Activated naive CD8-positive, alpha-beta T cell treated with anti-CD3 and anti-CD28 coated beads for 36 hours (primary cell): ENCODE measurements at places on chromosomes 4 and X. TPM values are rescaled to one million over a fixed set of nuclear protein-coding genes. Genes with fewer than 3 reads are reported as not detected.

DNA sequence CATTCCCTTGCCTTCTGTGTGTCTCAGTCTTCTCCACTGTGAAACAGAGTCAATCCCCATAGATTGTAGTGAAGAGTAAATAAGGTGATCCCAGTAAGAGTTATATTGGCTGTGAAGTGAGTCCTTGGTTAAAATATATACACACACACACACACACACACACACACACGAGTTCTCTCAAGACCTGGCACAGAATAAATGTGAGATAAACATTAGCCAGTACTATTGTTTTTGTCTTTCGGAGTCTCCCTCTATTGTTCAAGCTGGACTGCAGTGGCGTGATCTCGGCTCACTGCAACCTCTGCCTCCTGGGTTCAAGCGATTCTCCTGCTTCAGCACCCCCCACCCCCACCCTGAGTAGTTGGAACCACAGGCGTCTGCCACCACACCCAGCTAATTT is 44.8 kb upstream of the FAM156A start:
- no peak for DNase-seq

PRICKLE3 gene
- 16.3 TPM for total RNA-seq

DNA sequence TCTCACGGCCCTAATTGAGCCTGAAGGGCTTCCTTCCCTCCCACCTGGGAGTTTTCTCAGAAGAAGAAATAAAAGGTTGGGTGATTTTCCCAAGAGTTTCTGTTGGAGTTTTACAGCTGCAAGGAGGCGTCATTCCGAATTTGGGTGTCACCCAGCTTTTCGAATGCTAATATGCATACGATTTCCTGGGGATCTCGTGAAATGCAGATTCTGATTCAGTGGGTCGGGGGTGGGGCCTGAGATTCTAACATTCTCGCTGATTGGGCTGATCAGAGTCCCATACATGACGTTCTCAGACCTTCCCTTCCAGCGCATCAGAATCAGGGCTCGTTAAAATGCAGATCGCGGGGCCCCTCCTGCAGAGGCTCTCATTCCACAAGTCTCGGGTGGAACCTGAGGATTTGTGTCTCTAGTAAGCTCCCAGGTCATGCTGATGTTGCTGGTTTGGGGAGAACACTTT is 125.8 kb upstream of the STX18 start:
- no peak for DNase-seq

DNA sequence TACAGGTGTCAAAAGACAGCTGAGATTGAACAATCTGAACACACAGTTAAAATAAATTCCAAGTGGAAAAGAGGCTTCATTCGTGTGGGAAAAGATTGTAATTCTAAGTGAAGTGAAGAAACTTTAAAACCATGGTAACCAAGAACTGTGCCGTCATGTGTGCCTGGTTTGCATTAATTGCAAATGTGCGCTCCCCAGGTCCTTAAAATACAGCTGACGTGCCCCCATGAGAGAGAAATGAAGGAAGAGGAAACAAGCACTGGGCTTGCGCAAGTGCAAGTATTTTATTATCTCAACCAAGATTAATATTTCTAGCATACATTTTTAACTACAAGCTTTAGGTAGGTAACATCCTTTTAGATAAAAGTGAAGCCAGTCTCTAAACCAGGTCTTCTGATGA is 92.5 kb downstream of the PARM1 start:
- DNase-seq, result no peak

DNA sequence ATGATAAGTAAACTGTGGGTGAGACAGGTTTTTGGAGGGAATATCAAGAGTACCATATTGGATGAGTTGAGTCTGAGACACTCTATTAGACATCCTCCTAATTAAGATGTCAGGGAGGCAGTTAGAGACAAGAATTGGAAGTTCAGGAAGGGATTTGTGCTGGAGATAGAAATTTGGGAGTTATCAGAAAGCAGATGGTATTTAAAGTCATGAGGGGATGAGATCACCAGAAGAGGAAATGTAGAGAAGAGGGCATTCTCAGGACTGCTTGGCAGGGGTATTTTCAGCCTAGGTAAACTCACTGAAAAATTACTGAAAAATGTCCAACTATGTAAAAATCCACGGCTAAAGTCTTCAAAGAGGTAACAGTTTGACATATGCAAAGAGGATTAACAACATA is 161.6 kb upstream of the PGRMC2 start:
- DNase-seq, result no peak

GRCh38 chrX:68898598-68898997 is 69.8 kb downstream of the EFNB1 start:
- DNase-seq, result no peak

GRCh38 chr4:122865425-122865824 is 38.8 kb downstream of the FGF2 start:
- no peak for DNase-seq

FAM47E gene
- not detected for total RNA-seq

TSC22D3 gene
- total RNA-seq, result 29.7 TPM

GRCh38 chr4:118974758-118975157 is 86.1 kb downstream of the SYNPO2 start:
- DNase-seq, result no peak

- DNase-seq, result no peak
Observed at GRCh38 chr4:26573389-26573794, 10.5 kb upstream of the TBC1D19 start.

GRCh38 chrX:19955306-19955705 is 35.6 kb downstream of the BCLAF3 start:
- no peak for DNase-seq

GRCh38 chr4:36772154-36772516 is 472.4 kb upstream of the NWD2 start:
- DNase-seq, result no peak

GRCh38 chr4:61003301-61003700 is 196.8 kb upstream of the ADGRL3 start:
- DNase-seq, result no peak

DNA sequence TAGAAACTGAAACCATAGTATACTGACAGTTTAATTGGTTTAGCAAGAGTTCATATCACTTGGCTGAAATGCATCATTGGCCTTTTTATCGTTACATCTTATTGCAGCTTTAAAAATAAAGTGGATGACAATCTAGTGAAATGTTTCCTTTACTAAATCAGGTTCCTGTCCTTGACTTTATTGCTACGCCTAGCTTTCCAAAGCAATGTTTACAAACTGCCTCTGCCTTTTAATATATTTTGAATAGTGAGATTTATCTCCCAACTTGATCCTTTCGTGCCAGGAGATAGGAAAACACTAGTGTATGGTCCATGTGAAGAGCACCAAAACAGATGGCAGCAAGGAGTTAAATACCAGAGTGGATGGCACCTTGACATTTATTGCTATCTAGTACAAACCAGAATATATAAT is 67.0 kb downstream of the GPC3 start:
- no peak for DNase-seq

DNA sequence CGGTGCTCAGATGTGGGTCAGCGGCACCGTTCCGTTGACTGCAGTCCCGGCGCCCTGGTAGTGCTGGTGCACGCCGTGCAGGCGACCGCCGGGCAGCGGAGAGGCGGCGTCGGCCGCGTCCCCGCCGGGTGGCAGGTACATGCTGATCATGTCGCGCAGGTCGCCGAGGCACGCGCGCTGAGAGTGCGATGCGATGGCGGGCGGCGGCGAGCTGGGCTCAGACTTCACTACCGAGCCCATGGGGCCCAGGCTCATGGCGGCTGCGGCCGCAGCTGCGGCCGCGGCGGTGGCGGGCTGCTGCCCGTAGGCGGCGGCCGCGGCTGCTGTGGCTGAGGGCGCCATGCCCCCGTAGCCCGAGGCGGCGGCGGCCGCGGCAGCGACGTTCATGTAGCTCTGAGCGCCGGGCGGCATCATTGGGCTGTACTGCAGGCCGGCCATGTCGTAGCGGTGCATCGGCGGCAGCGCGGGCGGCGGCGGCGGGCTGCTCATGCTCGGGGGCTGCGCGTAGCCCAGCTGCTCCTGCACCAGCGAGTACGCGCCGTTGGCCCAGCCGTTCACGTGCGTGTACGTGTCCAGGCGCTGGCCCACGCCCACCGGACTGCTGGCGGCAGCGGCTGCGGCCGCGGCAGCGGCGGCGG is 1.0 kb downstream of the SOX3 start:
- DNase-seq, result no peak

GRCh38 chr4:15585331-15585730 is 69.8 kb downstream of the FBXL5 start:
- no peak for DNase-seq

DNA sequence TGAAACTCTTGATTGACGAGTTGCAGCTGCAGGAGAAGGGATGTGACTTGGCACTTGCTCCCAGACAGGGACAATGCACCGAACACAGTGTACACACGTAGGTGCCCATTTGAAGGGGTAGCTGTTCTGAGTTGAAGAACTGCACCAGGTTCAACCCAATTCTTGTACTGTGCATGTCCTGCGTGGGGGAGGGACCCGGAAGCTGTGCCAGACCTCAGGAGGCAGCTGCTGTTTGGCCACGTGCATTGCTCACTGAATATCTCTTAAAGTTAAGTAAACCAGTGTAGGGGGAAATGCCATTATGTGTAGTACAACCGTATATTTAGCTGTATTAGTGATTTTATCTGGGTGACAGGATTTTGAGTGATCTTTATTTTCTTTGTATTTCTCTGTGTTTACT is 12.0 kb upstream of the RBBP7 start:
- DNase-seq, result peak; percentile 9

DNA sequence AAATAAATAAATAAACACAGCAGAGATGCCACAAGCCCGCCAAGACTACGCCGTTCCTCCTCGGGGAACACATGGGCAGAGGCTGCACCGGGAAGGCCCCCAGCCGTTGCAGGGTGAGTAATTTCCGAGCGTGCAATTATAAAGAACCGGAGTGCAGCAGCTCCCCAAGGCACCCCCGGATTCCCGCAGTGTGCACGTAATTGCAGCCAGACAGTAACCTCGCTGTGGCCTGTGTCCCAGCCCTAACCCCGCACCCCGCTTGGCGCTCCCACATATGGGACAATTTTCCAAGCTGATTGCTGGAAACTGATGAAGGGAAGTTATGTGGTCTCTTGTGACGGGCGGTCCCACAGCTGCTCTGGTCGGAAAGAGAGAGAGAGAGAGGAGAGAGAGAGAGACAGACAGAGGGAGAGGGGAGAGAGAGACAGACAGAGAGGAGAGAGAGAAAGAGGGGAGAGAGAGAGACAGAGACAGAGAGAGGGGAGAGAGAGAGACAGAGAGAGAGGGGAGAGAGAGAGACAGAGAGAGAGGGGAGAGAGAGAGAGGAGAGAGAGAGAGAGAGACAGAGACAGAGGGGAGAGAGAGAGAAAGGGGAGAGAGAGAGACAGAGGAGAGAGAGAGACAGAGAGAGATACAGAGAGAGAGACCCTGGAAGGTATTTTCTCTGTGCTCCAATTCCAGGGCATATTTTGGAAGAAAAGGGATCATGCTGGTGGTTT is 275.4 kb downstream of the SHOX start:
- DNase-seq, result no peak

HOPX gene
- 16.5 TPM for total RNA-seq

PABPC5 gene
- total RNA-seq, result not detected

HPGDS gene
- total RNA-seq, result not detected

DNA sequence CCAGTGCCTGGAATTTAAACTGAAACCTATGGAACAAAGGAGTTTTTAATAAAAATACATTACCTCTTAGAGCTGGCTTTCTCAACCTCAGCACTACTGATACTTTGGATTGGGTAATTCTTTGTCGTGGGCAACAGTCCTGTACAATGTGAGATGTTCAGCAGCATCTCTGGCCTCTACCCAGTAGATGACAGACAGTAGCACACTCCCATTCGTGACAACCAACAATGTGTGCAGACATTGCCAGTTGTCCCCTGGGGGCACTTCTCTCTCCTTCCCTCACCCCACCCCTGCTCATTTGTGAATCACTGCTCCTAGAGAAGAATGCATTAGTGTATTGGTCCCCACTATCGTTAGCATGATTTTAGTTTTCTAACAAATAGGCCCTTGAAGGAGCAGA is 16.2 kb downstream of the GPAT3 start:
- no peak for DNase-seq

- DNase-seq, result no peak
Observed at GRCh38 chrX:115324194-115324593, 34.7 kb downstream of the LUZP4 start.

DNA sequence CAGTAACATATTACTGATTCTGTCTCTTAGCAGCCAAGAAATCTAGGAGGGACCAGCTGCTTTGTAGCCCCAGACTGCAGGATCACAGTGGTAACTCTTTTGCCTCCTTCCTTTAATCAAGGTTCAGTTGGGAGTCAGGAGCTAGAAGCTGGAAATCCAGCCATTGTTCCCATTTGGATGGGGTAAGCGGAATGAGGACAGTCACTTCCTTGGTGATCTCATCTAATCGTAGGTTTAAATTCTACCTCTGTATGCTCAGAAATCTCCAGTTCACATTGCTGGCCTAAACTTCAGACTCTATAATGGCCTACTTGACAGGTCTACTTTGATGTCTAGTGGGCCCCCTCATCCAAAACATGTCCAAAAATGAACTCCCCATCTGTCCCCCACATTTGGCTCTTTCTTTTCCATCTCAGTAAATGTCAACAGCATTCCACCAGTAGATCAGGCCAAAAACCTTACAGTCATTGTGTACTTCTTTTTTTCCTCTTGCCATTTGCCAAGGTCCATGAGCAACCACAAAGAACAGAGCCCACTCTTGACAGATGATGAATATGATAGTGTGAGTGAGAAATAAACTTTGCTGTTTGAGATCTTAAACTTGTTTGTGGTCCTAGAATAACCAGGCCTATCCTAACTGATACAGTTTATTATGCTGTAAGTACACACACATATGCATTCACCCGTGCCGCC is 40.1 kb downstream of the WWC2 start:
- no peak for DNase-seq

DNA sequence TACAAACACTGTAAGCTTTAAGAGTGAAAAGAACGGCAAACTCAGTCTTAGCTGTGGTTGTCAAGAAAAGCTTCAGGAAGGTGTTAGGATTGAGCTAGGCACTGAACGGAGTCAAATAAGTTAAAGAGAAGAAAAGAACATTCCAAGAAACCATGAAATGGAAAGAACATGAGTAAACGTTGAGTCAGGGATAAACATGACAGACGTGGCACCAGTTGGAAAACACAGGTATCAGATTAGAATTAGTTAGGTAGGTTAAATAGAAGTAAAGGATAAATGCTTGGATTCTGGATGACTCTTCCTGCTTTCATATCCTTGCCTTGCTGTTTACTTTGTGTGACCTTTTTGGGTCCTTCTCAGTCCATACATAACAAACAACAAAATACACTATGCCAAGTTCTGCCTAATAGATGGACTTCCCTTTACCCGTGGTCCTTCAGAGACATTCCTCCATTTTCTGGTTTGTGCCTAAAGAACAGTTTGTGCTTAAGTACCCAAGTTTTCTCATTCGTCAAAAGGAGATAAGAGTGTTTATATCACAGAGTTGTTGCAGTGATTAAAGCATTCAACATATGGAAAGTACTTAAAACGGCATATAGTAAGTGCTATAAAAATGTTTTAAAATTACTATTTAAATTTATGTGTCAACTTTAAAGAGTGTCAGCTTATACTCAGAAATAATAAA is 446.9 kb downstream of the TMA16 start:
- DNase-seq, result no peak

FHIP1A gene
- 0.62 TPM for total RNA-seq

- no peak for DNase-seq
Observed at GRCh38 chrX:134683351-134684005, 25.2 kb upstream of the PLAC1 start.

- DNase-seq, result peak; percentile 36
Observed at GRCh38 chrX:15816886-15817285, 26.6 kb downstream of the ZRSR2 start.

- DNase-seq, result no peak
Observed at GRCh38 chr4:26238426-26238777, 82.4 kb upstream of the RBPJ start.

CSAG2 gene
- total RNA-seq, result not detected

KLHL34 gene
- 0.62 TPM for total RNA-seq

ATOH1 gene
- not detected for total RNA-seq
